NCI-H1092 (cell line): ENCODE measurements at places on chromosomes 13 and 19.

- peak; percentile 11 for DNase-seq
Observed at GRCh38 chr13:95603887-95604555, 40.5 kb downstream of the DZIP1 start.

- DNase-seq, result no peak
Observed at GRCh38 chr19:11387162-11388034, 3.3 kb upstream of the EPOR start.

DNA sequence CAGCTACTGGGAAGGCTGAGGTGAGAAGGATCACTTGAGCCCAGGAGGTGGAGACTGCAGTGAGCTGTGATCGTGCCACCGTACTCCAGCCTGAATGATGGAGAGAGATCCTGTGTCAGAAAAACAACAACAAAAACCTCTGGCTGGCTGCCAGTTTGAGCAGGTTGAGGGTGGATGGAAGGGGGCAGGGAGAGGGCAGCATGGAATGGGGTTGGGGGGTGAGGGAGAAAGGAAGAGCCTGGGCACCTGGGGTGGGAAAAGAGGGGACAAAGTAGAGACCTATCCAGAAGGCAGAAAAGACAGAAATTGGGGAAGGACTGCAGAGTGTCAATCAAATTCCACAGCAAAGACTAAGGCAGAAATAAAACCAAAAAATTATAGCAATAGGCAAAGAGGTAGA lies 4.7 kb downstream of the SLC1A5 start:
- no peak for DNase-seq

DNA sequence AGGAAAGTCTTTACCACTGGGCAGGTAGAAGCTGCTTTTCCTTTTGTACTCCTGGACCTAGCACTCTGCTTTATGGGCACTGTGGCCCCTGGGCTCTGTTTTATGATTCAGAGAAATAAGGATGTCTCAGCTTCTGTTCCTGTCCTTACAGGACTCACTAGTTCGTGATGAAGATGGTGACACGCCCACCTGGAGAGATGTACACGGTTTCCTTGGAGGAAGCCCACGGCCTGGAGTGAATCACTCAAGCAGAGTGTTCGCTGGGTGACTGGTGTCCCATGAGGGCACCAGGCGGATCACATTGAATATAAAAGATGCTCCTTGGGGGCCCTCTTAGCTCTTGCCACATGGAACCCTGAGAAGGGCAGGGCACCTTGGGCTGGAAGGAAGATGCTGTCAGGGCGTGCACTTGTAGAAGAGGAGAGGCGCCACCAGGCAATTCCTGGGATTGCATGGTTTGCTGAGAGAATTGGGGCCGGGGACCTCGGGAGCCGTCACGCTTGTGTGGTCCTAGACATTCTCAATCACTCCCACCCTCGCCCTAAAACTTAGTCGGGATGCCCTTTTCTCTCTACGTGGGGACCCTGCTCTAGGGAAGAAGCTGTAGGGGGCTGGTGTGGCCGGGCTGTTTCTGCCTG lies 202.6 kb downstream of the TSHZ3 start:
- DNase-seq, result no peak

DNA sequence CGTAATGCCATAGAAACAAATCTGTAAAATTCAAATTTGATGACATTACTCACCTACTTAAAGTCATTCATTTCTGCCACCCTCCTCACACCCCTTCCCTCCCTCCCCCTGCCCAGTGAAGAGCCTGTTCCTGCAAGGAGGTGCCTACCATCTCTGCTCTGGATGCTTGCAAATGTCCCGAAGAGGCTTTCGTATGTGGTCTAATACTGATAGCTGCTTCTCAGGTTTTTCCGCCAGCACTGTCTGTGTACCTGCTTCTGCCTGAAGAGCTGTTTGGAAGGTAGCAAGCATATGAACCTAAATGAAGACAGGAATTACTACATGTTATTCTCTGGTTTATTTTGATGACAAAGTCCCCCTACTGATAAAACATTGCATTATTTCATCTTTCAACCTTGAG lies 57.1 kb downstream of the GPALPP1 start:
- no peak for DNase-seq

GRCh38 chr13:51004918-51005460 lies 95.4 kb downstream of the RNASEH2B start:
- DNase-seq, result no peak

GRCh38 chr19:55483706-55484592 lies 1.0 kb upstream of the NAT14 start:
- no peak for DNase-seq

- no peak for DNase-seq
Observed at GRCh38 chr13:34430294-34430693, 511.8 kb upstream of the NBEA start.

GRCh38 chr19:29858000-29858596 lies 46.3 kb downstream of the CCNE1 start:
- DNase-seq, result no peak

- DNase-seq, result no peak
Observed at GRCh38 chr13:91247768-91248167, 99.7 kb upstream of the MIR17HG start.

DNA sequence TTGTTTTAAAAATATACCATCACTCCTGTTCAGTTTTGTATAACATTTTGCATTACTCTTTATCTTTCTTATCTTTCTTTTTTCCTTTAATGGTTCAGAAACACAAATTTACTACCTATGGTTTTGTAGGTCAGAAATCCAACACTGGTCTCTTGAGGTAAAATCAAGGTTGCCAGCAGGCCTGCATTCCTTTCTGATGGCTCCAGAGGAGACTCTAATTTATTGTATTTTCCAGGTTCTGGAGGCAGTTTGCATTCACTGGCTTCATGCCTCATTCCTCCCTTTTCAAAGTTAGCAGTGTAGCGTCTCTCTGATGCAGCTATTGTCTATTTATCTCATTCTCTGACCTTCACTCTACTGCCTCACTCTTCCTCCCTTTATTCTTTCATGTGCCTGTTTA lies 767.4 kb downstream of the SLITRK6 start:
- no peak for DNase-seq

- no peak for DNase-seq
Observed at GRCh38 chr13:21232196-21232595, 55.7 kb downstream of the MRPL57 start.

DNA sequence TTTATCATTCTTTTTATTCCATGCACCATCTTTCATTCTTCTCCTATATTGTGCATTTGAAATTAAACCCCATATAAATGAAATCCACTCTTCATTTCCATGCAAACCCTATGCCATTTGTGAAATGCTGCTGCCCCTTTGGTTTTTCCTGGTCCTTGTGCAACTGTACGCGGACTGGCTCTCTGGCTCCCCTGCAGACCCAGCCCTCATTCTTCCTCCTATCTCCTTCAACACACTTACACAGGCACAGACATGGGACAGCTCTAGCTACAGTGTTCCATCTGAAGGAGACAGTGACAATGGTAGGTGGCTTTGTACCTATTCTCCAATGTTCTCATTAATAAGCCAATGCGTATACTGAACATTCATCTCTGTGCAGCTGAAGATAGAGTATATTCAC lies 81.6 kb downstream of the ESD start:
- no peak for DNase-seq

GRCh38 chr13:37640499-37640898 lies 41.9 kb upstream of the POSTN start:
- DNase-seq, result peak; percentile 0

GRCh38 chr13:45341034-45341798 lies at the start of gene TPT1:
TPT1 (minus strand) TSS chr13:45341183; CDS start chr13:45341069, 114 bp downstream.
- DNase-seq, result peak; percentile 96

DNA sequence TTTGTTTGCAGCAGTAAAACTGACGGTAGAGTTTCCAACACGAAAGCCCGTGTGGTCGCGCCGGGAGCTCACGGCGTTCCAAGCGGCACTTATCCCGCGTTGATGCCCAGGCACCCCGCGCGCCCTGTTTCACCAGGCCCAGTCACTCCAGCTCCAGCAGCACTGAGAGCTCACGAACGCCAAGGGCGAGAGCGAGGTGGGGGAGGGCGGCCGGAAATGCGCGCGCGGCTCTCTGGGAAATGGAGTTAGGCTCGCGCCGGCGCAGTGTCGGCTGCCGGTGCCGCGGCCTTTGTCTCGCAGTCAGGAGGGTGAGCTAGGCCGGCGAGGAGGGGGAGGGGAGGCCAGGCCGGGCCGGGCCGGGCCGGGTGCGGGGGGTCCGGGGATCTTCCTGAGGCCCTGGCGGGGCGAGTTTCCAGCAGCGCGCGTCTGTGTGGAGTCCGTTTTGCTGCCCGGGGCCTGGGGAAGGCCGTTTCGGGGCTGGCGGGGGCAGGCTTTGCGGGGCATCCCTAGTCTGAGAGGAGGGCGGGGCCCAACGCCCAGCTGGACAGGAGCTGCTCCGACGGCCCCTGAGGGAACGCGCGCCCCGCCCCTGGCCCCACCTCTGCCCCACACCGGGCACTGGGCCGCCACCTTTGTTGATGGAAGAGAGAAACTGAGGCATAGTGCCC lies at the start of gene ZNF135:
Gene ZNF135 (plus strand): TSS at position 280 of the 668 bp plus-strand sequence. CDS start 721 bp downstream, outside the sequence.
- peak; percentile 68 for DNase-seq

GRCh38 chr19:13983213-13983889 lies 22.8 kb downstream of the RFX1 start:
- DNase-seq, result no peak
